ENCODE measurements at places on chromosomes 11 and 22.

- DNase-seq: no peak
Observed at GRCh38 chr11:110984693-110985092, 260.8 kb upstream of the POU2AF2 start.

GRCh38 chr11:12674571-12674935 is 332 bp downstream of the TEAD1 start:
- no peak for DNase-seq

- DNase-seq: no peak
Observed at GRCh38 chr11:38672445-38672844, 2074.4 kb upstream of the RAG2 start.

DNA sequence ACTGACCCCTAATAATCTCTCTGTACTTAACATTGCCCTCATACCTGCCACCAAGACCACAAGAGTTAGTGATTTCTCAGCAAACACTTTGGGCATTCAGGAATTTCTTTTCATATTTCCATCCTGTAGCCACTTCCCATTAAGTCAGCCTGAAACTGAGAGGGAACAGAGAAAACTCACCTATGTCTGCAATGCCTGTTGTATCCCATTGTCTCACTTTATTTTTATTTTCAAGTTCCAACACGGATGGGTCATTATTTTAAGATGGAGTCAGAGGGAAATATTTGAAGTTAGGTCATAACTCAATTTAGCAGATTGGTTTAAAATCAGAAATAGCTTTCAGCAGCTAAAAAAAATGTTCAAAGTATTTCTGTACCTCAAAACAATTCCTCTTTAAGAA is 937.8 kb upstream of the CHORDC1 start:
- DNase-seq: no peak

DNA sequence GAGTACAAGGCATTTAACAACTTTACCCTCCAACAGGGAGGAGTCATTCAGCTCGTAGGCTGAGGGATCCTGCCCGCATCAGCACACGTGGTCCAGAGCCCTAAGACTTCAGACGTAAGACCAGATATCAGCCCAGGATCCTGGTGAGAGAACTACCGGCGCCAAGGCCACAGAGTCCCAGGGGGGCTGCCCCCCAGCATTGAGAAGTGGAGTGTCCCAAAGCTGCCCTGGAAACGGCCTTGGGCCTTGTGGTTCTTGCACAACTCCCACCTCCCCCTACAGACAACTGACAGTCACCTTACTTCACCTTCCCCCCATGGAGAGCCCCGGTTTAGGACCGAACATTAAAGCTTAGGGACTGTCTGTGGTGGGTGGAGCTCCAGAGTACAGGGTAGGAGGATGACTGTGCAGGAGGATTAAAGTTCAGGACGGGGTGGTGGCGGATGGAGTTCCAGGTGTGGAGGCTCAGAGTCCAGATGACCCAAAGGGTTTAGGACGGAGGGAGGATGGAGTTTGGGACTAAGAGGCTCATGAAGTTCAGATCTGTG is 1.0 kb downstream of the C11orf91 start:
- no peak for DNase-seq

- DNase-seq: no peak
Observed at GRCh38 chr22:30313527-30314363, 13.0 kb downstream of the TBC1D10A start.

- no peak for DNase-seq
Observed at GRCh38 chr11:105989124-105989523, 32.9 kb downstream of the MSANTD4 start.

DNA sequence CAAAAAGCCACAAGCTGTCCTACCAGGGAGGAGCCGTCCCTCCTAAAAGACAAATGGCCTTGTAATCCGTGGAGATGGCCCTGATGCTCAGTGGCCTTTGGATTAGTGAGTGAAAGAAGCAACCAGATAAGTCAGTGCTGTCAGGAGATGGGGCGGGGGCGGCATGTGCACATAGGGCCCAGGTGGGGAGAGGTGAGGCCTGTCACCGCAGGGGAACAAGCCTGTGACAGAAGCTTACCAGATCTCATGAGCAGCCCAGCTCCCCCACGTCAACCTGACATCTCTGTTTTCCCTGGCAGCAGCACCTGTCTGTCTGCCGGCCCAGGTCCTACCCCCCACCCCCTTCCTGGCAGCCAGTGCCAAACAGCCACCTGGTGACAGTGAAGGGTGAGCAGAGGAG is 162.6 kb downstream of the BUD13 start:
- DNase-seq: no peak

DNA sequence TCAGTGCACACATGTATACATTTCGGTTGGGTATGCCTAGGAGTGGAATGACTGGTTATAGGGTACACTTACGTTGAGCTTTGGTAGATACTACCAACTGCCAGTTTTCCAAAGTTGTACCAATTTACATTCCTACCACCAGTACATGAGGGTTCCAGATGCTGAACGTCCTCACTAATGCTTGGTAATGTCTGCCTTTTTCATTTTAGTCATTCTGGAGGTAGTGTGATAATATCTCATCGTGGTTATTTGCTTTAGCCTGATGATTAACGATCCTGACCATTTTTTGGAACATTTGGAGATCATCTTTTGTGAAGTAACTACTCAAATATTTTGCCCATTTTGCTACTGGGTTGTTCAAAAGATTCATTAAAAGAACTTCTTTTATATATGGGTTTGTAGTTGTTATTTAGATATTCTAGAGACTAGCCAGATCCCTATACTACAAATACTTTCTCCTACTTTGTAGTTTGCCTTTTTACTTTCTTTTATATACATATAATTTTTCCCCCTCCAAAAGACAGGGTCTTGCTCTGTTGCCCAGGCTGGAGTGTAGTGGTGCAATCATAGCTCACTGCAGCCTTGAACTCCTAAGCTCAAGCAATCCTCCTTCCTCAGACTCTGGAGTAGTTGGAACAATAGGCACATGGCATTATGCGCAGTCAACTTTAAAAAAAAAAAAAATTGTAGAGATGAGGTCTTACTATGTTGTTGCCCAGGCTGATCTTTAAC is 62.1 kb downstream of the RBFOX2 start:
- DNase-seq: no peak

DNA sequence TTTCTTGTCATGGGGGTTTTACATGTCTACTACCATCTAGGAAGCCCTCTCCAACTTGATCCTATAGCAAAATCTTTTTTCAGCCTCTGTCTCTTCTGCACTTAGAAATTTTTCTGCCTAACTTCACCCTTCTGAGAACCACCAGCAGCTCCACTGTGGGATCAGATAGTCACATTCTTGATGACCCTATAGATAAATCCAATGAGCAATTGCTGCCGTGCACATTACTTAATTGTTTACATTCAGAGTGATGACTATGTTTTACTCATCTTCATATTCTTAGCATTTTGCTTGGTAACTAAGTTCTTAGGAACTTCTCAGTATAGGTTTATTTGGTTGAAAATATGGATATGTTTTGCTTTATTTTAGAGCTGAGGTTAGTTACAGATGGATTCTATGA is 12.4 kb upstream of the ETS1 start:
- no peak for DNase-seq

- no peak for DNase-seq
Observed at GRCh38 chr11:8654503-8654902, 28.0 kb downstream of the TRIM66 start.

GRCh38 chr11:23865341-23865975 is 631.4 kb upstream of the LUZP2 start:
- no peak for DNase-seq

GRCh38 chr11:95674657-95675358 is 114.8 kb downstream of the FAM76B start:
- DNase-seq: no peak

GRCh38 chr11:2933375-2934020 is 4.3 kb upstream of the PHLDA2 start:
- no peak for DNase-seq

DNA sequence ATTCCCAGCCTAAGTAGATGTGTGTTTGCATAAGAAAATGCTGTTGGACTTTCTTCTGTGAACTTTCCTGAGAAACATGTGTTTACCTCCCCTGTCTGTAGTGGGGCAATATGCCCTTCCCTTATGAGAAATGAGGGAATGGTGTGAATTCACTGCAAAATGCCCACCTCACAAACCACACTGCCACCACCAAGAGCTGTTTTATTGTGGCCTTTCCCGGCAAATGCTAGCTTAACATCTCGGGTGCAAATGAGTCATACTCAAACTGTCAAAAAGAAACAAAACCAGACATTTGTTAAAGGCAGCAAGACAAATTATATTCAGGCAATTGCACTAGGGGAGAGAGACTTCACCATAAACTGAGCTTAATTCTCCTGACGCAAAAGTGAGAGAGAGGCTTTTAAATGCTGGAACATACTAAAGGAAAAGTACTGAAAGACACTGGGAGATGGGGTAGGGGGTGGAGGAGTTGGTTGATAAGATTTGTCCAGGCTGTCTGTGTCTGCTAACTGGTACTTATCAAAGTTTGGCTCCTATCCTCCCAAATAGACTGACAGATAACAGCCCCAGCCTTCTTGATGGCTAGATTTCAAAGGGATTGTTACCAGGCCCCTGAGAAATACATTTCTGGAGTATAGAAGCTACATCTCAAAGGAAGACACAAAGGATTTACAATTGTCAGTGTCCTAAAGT is 70.9 kb upstream of the OR5AK2 start:
- no peak for DNase-seq

- no peak for DNase-seq
Observed at GRCh38 chr11:130580372-130580771, 131.9 kb downstream of the ADAMTS15 start.

- DNase-seq: no peak
Observed at GRCh38 chr11:107370390-107370789, 87.2 kb downstream of the CWF19L2 start.

GRCh38 chr11:75365711-75366181 is 14.3 kb upstream of the ARRB1 start:
- no peak for DNase-seq

GRCh38 chr11:17013548-17014320 is 480 bp downstream of the PLEKHA7 start:
- no peak for DNase-seq

GRCh38 chr11:131618201-131618600 is 247.8 kb downstream of the NTM start:
- no peak for DNase-seq

- DNase-seq: no peak
Observed at GRCh38 chr22:44423556-44424358, 74.3 kb downstream of the RTL6 start.

DNA sequence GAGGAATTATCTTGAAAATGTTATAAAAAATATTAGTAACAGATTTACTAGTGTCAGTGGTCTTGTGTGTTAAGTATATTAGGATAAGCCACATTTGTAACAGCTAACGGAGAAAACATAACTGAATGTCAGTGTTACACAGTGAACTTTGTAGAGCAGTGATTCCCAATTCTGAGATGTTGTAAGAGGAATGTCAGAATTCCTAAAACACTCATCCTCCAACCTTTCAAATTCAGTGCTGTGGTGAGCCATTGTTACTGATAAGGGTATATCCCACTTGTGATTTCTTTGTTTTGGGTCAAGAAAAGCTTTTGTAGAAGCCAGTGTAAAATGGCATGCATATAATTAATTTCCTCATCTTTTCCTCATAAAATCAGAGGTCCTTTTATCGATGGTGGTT is 61.9 kb downstream of the ARHGEF12 start:
- DNase-seq: no peak

DNA sequence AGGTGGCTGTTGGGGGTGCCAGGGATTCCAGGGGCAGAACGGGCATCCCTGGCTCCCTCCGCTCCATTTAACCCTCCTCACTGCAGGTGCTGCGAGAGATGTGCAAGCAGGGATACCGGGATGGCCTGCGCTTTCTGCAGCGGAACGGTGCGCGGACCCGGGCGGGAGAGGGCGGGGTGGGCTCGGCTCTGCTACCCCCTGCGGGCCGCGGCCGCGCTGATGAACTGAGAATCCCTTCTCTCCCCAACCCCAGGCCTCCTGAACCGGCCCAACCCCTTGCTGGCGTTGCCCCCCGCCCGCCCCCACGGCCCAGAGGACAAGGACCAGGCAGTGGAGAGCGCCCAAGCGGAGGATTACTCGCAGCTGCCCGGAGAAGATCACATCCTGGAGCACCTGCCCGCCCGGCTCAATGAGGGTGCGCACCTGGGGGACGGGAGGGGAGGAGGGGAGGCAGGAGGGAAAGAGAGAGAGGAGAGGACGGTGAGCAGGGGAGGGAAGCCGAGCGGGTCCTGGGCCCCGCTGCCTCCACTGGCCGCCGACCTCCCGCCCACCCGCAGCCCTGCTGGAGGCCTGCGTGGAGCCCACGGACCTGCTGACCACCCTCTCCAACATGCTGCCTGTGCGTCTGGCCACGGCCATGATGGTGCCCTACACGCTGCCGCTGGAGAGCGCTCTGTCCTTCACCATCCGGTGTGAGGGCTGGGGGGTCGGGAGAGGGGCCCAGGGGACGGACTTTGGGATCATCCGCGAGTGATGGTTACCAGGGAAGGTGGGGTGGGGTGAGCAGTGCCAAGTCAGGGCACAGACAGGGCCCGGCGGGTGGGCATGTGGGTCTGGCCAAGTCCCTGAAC is 4.1 kb upstream of the CRACR2B start:
- DNase-seq: no peak

DNA sequence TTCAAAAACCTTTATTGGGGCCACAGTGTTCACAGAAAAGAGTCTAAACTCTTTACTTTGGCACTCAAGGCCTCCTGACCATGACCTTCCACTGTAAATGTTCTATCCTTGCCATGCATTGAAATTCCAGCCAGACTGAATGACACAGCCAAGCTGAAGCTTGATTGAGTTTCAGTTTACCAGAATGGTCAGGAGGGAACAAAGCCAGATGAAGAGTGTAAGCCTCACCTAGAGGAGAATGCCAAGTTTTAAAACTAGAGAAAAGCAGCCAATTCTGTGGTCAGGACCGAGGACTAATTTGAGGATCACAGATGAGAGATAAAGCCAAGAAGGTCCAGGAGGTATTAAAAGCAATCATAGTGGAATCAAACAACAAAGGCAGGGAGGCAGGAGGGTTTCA is 215.3 kb downstream of the KCNA4 start:
- DNase-seq: no peak

DNA sequence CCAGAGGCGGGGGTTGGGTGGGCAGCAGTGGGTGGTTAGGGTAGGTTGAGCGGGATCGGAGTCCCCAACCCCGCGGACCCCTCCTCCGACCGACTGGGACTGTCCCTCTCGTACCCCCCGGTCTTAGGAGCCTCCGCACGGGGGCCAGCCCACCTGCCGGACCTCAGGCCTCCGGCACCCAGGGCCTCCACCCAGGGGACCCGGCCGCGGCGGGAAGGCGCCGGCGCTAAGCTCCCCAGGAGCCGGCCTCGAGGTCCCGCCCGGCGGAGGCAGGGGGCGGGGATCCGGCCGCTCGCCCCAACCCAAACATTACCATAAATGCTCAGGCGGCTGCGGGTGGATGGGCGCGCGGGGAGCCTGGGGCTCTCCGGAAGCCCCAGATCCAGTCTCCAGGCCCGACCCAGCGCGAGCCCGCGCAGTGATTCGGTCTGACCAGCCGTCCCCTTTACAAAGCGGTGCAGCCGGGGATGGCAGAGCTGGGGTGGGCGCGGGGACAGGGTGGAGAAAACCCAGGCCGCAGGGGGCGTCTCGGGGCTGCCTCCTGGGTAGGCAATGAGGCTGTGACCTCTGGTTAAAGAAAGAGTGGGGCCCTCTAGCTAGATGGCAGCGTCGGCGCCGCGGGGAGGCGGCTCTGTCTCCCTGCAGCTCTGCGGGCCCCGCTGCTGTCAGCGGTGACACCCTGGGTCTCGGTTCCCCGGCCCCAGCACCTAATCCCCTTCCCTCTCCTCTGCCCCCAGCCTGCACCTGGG is 4.0 kb upstream of the MCAM start:
- DNase-seq: no peak

GRCh38 chr11:129625930-129626329 is 189.7 kb upstream of the TMEM45B start:
- DNase-seq: no peak
